ENCODE measurements at places on chromosomes 2 and 18. TPM values are rescaled to one million over a fixed set of nuclear protein-coding genes. Genes with fewer than 3 reads are reported as not detected.

GRCh38 chr2:104848526-104848925 lies 5.4 kb upstream of the POU3F3 start:
- no peak for DNase-seq

DNA sequence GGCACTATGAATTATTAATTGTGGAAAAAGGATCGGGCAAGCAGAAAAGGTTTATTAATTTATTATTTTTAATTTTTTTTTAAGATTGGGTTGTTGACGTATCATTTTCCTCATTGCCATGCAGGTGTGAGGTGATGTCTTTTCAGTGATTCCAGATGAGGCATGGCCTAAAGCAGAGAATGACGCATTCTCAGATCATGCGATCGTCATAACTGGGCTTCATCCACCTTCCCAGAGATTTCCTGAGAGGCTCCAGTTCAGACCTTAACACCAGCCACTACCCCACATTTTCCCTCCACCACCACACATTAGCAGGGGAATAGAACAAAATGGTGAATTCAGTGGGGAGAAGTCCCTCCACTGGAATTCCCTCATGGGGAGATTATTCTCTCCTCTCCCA lies 518.4 kb upstream of the SPHKAP start:
- DNase-seq = no peak

GRCh38 chr2:85994897-85995647 lies 106.3 kb upstream of the ST3GAL5 start:
- no peak for DNase-seq

GRCh38 chr2:218319813-218320365 lies 27.6 kb upstream of the TMBIM1 start:
- no peak for DNase-seq

GRCh38 chr2:8016688-8017087 lies 665.2 kb upstream of the ID2 start:
- DNase-seq = no peak

- DNase-seq = no peak
Observed at GRCh38 chr18:816088-816653, 4.1 kb upstream of the YES1 start.

DNA sequence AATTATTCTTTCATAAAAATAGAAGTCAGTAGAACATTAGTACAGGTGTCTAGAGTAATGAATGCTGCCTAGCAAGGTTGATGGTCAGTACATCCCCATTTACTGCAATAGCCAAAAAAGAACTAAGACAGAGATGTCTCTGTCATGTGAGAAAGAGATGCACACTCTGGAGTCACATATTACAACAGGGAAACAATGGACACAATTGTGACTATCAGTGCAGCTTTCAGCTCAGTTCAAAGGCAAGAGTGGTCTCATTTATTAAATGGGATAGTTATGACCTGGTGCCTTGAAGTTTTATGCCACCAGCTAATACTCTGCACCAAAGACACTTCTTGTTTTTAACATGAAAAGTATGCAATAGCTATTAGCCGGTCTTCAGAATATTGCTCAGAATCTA lies 194.9 kb upstream of the CHAC2 start:
- no peak for DNase-seq

DNA sequence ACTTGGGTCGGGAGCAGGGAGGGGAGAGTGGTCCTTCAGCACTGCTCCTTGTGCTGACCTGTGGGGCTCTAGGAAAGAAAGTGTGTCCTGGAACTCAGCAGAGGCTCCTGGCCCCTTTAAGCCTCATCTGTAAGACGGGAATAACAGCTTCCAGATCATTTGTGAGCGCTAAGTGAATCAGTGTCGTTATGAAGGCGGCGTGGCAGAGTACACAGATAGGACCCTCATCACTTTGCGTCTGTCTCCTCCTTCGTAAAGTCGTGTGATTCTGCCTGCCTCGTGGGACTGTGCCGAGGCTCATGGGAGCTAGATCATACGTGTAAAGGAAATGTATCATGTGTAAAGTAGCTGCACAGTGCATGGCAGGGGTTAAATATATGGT lies 18.6 kb downstream of the COLEC11 start:
- DNase-seq = no peak

DNA sequence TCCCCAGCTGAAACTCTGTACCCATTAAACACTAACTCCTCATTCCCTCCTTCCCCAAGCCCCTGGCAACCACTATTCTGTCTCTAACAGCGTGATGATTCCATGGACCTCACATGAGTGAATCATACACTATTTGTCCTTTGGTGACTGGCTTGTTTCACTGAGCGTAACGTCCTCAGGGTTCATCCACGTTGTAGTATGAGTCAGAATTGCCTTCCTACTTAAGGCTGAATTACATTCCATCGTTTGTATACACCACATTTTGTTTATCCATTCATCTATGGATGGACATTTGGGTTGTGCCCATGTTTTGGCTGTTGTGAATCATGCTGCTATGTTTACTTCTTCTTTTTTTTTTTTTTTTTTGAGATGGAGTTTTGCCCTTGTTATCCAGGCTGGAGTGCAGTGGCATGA lies 19.6 kb upstream of the CABLES1 start:
- DNase-seq = no peak

DNA sequence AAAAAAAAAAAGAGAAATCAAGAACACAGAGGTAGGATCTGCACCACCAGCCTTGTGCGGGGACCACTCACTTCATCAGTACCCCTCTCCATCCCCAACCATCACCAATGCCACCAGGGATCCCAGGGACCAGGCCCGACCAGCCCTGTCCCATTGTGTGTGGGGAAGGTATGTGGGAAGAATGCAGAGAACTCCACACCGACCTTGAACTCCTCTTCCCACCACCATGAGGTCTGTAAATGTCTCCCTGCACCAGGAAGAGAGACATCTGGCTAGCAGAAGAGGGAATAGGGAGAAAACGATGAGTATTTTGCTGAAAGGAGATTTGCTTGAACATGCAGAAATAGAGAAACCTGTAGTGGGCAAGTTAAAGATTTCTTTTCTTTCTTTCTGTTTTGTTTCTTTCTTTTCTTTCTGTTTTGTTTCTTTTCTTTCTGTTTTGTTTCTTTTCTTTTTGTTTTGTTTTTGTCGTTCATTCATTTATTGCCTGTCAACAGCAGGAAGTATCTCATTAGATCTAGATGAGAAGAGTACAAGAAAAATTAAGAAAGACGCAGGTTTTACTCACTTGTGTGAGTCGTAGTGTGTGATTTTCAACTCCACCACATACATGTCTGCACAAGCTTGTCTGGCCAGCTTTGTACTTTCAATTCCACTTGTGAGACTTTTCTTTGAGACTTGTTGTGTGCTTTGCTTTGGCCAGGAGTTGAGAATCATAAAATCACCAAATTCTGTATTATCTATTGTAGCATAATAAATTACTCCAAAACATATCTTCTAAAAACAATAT lies 179.8 kb upstream of the HAAO start:
- DNase-seq = no peak

GRCh38 chr2:205216580-205216979 lies 465.7 kb upstream of the NRP2 start:
- no peak for DNase-seq

DNA sequence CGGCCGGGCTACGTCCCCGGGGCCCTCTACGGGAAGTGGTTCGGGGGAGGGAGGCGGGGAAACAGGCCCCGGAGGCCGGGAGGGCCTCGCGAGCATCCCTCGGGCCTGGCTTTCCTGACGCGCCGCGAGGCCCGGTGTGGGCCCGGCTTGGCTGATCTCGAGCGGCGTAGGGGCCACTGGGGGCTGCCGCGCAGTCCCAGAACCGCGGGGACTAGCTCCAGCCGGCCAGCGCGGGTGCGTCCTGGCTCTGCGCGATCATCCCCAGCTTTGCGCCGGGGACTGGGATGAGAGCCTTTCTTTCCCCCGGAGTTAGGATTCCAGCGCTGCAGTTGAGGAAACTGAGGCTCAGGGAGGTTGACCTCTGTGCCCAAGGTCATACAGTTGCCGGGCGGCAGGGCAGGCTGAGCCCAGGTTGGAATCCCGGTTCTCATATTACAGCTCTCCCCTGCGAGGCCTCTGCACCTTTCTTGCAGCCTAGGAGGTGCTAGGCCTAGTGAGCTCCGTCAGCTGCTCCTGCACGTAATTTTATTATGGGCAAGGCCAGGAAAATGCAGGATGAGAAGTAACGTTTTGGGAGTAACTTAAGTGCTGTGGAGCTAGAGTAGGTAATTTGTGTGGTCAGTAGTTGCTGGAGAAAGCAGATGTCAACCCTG lies 501 bp downstream of the LPIN1 start:
- no peak for DNase-seq

- DNase-seq = no peak
Observed at GRCh38 chr2:68345129-68345875, 19.8 kb upstream of the PLEK start.

GRCh38 chr2:88329815-88330603 lies 122.5 kb downstream of the FOXI3 start:
- no peak for DNase-seq

DNA sequence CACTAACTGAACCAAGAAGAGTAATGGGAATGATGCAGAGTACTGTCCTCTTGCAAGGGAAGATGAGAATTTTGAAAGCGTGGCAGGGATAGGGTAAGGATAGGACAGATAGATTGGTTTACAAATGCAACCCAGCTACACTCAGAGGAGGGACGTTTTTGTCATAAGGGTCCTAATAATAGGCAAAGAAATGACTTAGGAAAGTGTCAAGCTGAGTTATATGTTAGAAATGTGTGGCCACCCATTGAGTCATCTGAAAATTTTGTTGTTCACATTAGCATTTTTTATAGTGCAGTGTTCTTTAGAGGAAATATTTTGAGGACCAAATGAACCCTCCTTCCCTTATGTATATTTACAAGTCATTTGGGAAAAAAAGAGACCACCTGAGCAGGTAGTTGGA lies 137.5 kb downstream of the PHLPP1 start:
- no peak for DNase-seq

GRCh38 chr18:57325491-57326166 lies 26.7 kb upstream of the ST8SIA3 start:
- no peak for DNase-seq

DNA sequence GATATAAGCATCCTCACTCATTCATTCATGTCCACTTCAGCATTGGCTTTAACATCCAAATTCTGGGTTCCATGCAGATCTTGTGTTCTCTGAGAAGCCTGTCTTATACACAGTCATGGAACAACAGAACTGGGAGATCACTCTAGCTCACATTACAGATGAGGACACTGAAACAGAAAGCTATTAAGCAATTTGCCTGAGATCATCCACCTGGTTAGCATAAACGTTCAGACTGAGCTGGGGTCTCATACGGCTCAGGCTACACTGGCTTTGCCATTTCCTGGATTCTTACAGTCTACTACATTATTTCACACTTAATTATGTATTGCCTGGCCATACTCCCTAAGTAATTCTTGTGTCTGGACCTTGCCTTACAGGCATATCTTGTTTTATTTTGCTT lies 169.4 kb upstream of the FANCL start:
- no peak for DNase-seq

DNA sequence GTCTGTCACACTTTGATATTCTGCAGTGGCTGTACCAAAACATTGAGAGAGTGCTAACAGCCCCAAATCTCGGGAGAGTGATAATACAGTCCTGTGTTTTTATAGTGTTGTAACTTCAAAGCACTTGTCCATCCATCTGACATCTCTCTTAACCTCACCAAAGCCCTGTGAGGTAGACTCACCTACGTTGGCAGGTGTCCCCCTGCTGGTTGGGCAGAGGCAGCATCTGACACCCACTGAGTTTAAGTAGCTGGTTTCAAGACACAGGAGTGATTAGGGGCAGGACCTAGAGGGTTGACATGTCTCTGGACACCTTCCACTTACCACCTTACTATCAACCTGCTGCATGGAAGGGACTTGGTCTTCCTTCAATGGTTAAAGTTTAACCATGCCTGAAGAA lies 22.9 kb downstream of the COLEC12 start:
- DNase-seq = no peak

DNA sequence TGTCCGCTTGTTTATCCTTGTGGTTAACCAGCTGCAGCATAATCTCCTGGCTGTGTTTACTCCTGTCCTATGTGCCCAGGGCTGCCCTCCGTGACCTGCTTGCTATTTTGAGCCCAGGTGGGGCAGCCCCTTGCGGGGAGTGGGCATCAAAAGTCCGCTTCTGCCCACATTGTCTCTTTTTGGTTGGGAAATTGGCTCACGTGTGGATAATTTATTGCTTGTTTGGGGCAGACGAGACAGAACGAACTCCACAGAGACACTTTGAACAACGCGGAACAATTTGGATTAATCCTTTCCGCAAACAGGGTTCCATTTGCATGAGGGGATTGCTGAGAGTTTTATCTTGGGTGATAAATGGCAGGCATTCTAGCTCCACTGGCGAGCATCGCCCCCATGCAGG lies 8.1 kb upstream of the CXCR4 start:
- no peak for DNase-seq

GRCh38 chr18:26703170-26703930 lies 155.0 kb upstream of the KCTD1 start:
- DNase-seq = no peak

DNA sequence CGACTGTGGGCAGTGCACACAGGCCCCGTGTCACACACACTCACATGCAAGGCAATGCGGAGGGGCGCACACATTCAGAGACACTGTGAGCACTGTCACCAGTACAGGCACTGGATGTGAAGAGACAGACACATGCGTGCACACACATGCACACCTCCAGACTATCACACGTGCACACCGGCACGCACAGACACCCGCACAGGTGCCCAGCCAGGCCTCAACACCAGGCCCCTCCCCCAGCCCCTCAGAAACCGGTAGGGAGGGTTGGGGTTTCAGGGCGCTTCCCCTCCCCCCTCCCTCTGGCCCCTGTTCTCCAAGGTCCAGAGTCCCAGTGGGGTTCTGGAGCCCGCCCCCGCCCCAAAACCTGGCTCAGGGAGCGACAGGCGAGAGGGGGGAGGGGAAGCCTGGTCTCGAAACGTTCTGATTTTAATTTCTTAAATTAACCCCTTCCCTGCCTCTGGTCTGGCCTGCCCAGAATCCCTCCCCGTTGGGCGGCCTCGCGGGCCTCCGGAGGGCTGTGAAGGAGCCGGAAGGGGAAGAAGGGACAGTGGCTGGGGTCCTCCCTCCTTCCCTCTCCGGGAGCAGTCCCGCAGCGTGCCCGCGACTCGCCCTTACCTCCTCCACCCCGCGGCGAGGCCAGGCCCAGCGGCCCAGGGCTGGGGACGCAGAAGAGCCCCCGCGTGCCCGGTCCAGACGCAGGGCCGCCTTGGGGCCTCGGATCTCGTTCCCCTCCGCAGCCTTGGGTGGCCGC lies 558 bp downstream of the FBXO41 start:
- no peak for DNase-seq

- DNase-seq = no peak
Observed at GRCh38 chr2:167706800-167707199, 540.6 kb downstream of the STK39 start.

C2orf92 gene
- 18.2 TPM for total RNA-seq

RND3 gene
- not detected for total RNA-seq

OR6B2 gene
- total RNA-seq = not detected

COL6A3 gene
- 3.5 TPM for total RNA-seq

CPLX4 gene
- total RNA-seq = not detected

MRPL53 gene
- total RNA-seq = 72.0 TPM

SLC5A7 gene
- not detected for total RNA-seq

RASGRP3 gene
- total RNA-seq = 2.2 TPM

PLGLB1 gene
- total RNA-seq = 21.0 TPM

NPC1 gene
- 34.9 TPM for total RNA-seq

INPP5D gene
- total RNA-seq = 124 TPM

Measured in naive thymus-derived CD8-positive, alpha-beta T cell (primary cell).